ENCODE measurements at places on chromosomes 4 and X.

- DNase-seq = no peak
Measured at GRCh38 chr4:64617800-64618199, 208.6 kb upstream of the TECRL start.

DNA sequence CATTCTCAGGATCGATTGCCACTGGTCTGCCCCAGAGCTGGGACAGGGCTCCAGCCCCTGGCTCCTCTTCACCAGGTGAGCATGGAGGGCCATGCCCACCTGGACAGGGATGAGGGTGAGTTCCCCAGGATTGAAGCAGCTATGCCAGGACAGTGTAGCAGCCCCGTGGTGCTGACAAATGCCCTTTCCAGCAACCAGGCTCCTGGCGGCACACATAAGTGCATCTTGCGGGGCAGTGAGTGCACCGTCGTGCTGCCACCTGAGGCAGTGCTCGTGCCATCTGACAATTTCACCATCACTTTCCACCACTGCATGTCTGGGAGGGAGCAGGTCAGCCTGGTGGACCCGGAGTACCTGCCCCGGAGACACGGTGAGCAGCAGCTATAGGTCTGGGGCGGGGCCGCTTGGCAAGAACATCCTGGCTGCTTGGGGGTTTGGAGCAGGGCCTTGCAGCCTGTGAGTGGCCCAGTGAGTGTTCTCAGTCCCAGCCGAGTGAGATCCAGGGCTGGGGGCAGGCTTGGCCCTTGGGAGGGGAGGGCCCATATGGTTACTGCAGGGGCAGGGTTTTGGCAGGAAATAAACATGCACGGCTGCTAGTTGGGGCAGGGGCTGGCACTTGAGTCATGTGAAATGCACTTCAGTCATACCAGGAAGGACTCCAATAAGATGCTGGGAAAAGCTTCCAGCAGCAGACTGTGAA lies 6.1 kb downstream of the IL9R start:
- DNase-seq = no peak

- DNase-seq = no peak
Measured at GRCh38 chr4:80685214-80685613, 345.3 kb upstream of the BMP3 start.

GRCh38 chr4:181650033-181650825 lies 593.0 kb upstream of the TENM3 start:
- no peak for DNase-seq

GRCh38 chrX:132738951-132739350 lies 219.5 kb downstream of the HS6ST2 start:
- DNase-seq = no peak

GRCh38 chrX:17563515-17563914 lies 173.8 kb upstream of the SCML1 start:
- DNase-seq = no peak

DNA sequence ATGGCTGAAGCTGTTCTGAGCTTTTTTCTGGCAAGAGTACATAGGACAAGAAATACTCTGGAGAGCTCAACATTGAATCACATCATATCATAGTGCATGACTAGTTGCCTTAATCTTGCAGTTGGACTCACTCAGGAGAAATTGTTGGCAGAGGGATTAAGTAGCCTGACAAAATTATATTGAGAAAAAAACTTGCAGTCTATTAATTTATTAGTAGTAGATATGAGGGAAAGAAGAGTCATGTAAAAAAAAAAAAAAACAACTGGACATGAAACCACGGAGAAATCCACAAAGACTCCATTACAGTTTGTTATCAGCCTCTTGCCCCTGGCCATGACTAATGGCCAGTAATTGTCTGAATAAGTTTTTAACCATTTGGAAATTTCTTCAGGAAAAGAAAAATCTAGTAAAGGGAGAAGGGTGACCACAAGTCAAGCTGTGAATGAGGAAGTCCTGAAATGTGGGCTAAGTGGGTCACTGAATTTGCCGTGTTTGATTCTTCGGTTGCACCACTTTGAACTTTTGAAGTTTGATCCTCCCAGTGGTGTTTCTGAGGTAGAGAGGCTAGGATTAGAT lies 45.6 kb downstream of the FHL1 start:
- DNase-seq = no peak

DNA sequence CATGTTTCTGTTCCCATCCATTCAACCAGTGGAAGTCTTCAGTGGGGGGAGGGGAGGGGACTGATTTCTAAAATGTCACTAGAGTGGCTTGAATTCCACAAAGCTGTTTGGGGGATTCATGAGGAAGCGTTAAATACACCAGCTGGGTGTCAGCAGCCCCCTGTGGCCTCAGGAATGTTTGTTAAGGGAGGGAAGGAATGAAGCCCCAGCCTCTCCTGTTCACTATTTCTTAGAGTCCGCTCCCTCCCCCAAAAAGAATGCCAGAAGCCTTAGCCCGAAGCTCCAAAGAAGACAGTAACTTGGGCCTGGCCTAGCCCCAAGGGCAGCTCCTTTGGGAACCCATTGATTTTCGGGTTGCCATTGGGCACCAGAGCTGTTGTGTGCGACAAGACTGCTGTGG lies 3.3 kb downstream of the SHROOM2 start:
- DNase-seq = no peak

GRCh38 chrX:2934715-2935710 lies 5.9 kb upstream of the ARSD start:
- no peak for DNase-seq

DNA sequence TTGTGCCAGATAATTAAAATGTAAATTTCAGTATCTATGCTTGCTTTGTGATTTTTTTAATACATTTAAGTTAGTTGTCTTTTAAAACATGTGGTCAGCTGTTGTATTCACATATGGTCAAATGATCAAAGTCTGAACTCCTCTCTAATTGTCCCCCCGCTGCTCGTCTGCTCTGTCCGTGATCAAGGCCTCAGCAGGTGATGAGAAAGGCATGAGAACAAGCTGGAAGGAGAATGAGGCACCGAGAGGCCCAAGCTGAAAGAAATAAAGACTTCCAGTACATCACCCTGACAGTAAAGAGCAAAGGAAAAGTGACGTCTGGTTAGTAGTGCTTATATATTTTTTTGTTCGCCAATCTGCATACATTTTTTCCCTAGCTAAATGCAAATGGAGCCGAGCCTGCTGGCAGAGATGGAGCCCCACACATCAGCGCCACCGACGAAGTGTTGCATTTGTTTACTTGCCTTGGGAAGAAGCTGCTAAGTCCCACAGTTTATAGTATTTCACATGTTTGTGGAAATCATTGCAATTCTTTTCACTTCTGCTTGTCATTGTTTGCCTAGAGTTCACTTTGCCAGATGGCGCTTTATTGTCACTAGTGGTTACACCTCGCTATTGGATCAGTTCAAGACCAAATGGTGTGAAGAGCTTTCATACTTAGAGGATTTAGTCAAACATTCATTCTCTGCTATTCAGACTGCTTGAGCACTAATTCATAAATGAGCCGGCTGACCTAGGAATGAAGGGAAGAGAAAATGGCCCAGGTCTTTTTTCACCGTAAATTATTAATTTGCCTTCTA lies 181.5 kb downstream of the ZIC3 start:
- DNase-seq = no peak

DNA sequence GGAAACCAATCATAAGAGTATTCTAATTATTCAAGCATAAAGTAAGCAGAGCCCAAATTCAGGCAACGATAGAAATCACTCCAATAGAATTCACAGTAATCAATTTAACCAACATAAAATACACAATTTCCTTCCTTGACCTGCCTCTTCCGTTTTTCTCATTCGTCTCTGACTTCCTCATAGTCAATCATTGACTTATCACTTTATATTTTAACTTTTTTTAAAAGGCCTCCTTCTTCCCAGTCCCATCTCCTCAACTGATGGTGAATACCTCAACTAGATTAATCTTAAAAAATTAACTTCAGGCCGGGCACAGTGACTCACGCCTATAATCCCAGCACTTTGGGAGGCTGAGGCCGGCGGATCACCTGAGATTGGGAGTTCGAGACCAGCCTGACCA lies 13.3 kb downstream of the CNOT6L start:
- no peak for DNase-seq

GRCh38 chr4:94976371-94977011 lies 218.7 kb downstream of the BMPR1B start:
- DNase-seq = no peak

DNA sequence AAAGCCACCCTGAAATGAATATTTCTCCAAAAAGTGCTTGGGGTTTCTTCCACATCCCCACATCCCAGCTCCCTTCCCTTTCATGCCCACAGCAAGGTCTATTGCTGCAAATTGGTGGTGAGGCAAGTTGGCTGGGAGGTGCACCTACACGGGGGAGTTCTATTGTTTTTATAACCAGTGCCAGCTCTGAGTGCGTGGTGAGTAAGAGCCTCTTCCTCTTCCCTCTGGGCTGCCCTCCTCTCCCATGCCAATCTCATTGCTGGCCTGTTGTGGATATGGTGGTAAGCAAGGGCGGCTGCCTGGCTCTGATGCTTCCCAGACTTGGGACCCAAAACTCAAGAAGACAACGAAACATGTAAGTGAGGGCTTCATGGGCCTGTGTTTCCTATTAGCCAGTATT lies 204.3 kb downstream of the SHROOM3 start:
- DNase-seq = no peak

- no peak for DNase-seq
Measured at GRCh38 chrX:111244235-111244750, 26.0 kb downstream of the CAPN6 start.

GRCh38 chrX:113741744-113742143 lies 842.1 kb upstream of the HTR2C start:
- DNase-seq = no peak

DNA sequence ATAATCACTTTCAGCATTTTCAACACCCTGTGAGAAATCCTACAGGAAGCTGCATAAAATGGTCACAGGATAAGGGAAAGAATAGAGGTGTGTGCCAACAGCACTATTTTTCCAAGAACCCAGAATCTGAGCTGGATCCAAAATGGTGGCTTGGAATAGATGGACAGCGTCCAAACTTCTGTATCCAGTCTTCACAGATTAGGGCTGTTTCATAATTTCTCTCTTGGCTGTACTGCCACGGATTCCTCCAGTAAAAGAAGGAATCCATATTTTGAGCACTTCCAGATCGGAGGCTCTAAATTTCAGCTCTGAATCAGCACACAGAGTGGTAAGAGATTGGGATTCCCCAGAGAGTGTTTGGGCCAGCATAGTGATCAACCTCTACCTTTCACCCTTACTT lies 12.2 kb downstream of the MAOB start:
- no peak for DNase-seq

GRCh38 chr4:151824656-151825055 lies 63.8 kb upstream of the GATB start:
- DNase-seq = no peak

DNA sequence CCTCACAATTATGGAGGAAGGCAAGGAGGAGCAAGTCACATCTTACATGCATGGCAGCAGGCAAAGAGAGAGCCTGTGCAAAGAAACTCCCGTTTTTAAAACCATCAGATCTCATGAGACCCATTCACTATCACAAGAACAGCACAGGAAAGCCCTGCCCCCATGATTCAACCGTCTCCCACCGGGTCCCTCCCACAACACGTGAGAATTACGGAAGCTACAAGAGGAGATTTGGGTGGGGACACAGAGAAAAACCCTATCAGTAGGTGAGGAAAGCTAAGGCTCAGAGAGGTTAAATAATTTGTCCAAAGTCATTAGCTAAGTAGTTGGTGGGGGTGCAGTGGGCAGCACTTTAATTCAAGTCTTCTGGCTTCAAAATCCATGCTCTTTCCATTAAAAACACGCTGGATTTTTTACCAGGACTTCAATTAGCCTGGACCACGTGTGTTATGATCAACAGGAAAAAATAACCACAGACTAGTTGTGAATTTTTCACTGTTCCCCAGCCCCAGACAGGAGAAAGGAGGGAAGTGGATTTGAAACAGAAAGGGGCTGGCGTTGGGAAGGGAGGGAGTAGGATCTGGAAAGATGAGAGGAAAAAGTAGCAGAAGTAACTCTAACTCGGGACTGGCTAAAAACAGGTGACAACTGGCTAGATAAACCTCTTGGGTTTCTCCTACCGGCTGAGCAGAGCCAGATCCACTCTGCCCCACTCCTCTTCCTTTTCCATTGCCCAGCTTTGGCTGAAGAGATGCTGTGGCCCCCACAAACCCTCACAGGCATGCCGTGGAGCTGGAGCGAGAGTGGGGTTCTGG lies 986 bp downstream of the MTMR8 start:
- DNase-seq = no peak

DNA sequence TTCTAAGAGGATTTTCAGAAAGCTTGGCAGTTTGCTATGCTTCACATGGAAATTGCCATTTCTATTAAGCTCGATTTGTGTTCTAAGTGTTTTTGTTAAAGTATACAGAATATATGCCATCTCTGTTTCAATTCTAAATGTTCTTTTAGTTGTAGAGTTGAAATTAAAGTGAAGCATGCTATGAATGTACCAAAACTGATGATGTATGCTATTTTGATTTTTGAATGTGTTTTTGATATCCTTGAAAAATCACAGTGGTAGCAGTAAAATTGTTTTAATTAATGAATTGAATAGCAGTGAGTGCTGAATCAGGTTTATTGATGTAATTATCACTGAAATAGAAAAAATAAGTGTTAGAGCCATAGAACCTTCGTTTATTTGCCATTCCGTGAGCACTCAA lies 110.9 kb downstream of the TENM3 start:
- DNase-seq = no peak

DNA sequence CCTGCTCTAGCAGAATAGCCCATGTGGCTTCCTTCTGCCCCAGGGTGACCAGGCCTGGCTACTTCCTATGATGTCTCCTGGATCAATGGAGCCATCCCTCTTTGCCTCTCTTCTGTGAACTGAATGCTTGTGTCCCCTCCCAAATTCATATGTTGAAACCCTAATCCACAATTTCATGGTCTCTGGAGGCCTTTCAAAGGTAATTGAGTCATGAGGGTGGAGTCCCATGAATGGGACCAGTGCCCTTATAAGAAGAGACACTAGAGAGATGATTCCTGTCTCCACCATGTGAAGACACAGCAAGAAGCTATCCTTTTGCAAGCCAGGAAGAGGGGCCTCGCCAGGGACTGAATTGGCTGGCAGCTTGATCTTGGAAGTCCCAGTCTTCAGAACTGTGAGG lies 18.4 kb downstream of the CCKAR start:
- DNase-seq = no peak

GRCh38 chr4:118833192-118833820 lies 2.6 kb downstream of the SEC24D start:
- no peak for DNase-seq

DNA sequence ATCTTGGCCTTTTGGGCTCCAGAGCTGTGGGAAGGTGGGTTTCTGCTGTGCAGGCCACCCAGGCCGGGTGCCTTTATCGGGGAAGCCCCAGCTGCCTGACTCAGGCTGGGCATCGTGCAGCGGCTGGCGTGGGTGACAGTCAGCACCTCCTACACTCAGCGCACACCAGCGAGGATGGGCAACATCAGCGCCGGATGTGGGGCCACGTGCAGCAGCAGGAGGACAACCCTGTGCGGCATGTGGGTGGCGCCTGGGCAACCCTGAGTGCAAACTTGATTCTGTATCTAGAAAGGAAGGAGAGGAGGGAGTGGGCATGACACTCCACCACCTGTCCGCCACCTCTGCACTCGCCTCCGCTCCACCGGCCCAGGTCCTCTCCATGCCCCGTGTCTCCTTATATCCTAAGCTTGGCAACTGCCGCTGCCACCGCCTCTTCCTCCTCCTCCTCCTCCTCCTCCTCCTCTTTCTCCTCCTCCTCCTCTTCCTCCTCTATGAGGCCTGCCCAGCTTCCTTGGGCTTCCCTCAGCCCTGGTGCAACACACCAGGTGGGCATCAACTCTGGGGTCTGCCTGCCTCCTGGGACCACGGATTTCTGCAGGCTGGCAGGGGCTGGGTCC lies 107.4 kb upstream of the AFAP1 start:
- no peak for DNase-seq

- no peak for DNase-seq
Measured at GRCh38 chrX:85052636-85053343, 49.1 kb downstream of the APOOL start.

GRCh38 chrX:55264816-55265215 lies at the start of gene PAGE3:
TSS of gene PAGE3 (minus strand) at chrX:55264916. CDS start at chrX:55263903, 1,013 bp downstream.
- no peak for DNase-seq

All from effector memory CD4-positive, alpha-beta T cell (primary cell).